ENCODE measurements at places on chromosomes 3 and 15. TPM values are rescaled to one million over a fixed set of nuclear protein-coding genes. Genes with fewer than 3 reads are reported as not detected.
A peak's percentile ranks its signal among the peaks of the same experiment; 100 is the strongest.

- DNase-seq: no peak
These were observed 217.0 kb downstream of the SATB1 start for GRCh38 chr3:18208091-18208490.

GRCh38 chr15:67013696-67014095 is 51.7 kb upstream of the SMAD3 start:
- peak; percentile 92 for DNase-seq

DNA sequence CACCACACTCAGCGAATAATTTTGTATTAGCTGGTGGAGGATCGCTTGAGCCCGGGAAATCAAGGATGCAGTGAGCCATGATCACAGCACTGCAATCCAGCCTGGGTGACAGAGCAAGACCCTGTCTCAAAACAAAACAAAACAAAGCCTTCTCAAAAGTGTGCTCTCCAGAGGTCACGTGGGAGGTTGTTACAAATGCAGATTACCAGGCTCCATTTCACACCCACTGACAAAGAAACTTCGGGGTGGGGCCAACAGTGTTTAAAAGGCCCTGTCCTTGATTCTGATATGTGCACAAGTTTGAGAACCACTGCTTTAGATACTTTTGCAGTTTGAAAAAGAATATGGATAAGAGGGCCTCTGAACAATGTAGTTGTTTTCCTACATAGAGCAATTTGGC is 80.5 kb downstream of the UBE2E2 start:
- no peak for DNase-seq

GRCh38 chr15:20644896-20645295 is 103.3 kb upstream of the GOLGA6L6 start:
- DNase-seq: no peak

DNA sequence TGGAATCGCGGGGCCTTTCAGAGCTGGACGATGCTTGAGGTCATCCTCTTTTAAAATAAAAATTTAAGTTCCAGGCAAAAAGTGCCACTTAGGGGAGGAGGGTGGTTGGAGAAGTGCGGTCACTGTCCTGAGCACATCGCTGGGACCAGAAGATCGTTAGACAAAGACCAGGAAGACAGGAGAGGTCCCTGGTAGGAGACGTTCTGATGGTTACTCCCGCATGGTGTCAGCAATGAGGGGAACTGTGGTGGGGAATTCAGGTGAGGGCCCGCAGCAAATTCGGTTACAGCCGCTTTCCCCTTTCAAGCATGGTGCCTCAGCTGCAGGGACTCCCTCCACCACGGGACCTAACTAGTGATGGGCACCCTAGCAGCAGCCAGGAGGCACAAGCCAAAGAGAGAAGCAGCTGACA is 1.0 kb upstream of the ISY1 start:
- peak; percentile 12 for DNase-seq

- no peak for DNase-seq
These were observed 6.4 kb upstream of the FMN1 start for GRCh38 chr15:33200903-33201302.

- no peak for DNase-seq
These were observed 17.4 kb upstream of the COL8A1 start for GRCh38 chr3:99620976-99621375.

The PRSS50 gene
- polyA plus RNA-seq: 0.06 TPM

DNA sequence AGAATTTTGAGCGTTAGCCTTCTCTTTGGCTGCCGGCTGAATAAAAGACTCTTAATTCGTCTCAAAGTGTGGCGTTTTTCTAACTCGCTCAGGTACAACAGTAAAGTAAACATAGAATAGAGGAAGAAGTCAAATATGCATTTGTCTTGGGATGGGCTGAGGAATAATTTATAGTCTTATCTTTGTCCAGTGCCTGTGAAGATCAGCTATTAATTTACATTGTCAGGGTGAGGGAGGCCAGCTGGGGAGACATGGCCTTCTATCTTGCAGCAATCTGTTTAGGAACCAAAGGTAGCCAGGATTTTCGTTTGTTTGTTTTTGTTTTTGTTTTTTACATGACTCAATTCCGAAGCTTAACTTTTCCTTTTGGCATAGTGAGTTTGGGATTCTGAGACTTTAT is 100.2 kb downstream of the VPS8 start:
- no peak for DNase-seq

DNA sequence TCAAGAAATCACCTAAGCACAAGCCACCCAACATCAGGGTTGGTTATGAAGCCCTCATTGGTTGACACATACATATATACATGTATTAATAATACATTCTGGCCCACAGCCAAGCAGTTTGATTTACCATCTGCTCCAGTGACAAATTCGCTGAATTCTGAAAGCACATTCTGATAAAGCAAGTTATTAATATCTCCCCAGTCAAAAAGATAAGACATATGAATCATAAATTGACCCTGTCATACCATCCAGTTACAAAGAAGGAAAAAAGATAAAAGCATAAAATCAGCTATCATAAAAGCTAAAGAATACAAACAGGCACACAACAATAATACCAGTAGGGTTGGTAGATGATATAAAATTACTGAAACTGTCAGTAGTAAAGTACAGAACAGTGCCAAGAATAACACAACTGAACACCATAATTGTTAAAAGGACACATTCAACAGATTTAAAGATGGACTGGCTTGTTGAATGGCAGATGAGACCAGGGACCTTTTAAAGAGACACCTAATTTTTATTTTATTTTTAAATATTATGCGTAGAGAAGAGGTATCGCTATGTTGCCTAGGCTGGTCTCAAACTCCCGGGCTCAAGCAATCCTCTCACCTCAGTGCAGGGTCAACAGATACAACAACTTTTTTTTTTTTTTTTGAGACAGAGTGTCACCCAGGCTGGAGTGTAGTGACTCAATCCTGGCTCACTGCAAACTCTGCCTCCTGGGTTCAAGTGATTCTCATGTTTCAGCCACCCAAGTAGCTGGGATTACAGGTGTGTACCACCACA is 7.7 kb downstream of the SNX4 start:
- DNase-seq: peak; percentile 15

GRCh38 chr3:188421836-188422540 is 268.0 kb downstream of the LPP start:
- peak; percentile 78 for DNase-seq

- DNase-seq: peak; percentile 86
These were observed 39.7 kb downstream of the KLHL25 start for GRCh38 chr15:85754989-85755388.

DNA sequence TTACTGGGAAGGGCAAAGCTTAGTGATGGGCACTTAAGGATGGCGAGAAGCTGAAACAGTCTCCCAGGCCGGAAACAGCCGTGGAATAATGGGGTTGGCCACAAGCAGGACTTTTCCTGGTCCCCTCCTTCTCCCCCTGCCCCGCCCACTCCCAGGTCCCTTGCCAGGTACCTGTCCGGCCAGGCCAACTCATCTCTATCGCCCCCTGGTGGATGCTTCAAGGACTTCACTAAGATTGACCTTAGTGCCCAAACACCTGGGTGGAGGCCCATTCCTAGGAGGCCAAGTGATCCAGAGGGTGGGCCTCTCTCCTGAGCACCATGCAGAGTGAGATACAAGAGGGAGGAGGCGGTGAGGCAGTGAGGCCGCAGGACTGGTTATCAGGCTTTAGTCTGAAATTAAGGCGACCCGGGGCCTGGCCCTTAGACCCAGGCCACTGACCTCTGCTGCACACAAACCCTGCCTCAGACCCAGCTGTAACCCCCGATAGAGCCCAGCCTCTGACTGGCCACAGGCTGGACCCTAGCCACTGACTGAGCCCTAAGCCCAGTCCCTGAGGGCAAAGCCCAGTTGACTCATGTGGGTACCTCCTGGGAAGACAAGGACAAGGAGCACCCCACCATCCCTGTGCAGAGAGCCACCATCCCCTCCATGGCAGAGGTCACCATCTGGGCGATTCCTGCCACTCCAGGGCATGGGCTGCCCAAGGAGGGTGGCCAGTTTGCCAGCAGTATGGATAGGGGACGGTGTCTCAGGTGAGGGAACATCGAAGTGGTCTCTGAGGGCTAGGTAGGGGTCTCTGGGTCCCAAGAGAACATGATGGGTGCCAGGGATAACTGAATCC is 37.6 kb downstream of the VIPR1 start:
- no peak for DNase-seq

The CNTN4 gene
- polyA plus RNA-seq: 4.0 TPM

- no peak for DNase-seq
These were observed 14.3 kb downstream of the DYNC1LI1 start for GRCh38 chr3:32556332-32556731.

DNA sequence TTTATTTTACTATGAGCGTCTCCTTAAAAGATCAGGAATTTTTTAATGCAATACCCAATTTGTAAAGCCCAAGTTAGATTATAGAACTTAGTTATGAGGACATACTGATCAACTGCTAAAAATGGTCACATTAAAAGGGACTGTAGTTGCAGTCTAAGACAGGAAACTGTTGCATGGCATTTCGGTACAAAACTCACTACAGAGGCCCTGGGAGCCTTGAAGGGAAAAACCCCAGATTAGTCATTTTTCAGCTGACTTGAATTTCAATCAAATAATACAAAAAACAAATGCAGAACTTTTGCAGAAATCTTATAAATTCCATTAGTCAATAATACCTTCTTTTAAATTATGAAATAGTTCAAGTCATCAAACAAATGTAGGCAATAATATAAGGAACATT is 6.9 kb upstream of the PTX3 start:
- DNase-seq: no peak

The CELF6 gene
- 0.92 TPM for polyA plus RNA-seq

GRCh38 chr3:168249550-168250414 is 154.1 kb upstream of the GOLIM4 start:
- peak; percentile 75 for DNase-seq

The LINGO1 gene
- 10.0 TPM for polyA plus RNA-seq

The CALML4 gene
- 8.5 TPM for polyA plus RNA-seq

GRCh38 chr15:60844511-60845174 is 365.7 kb upstream of the ICE2 start:
- DNase-seq: no peak

The CNTN3 gene
- 12.5 TPM for polyA plus RNA-seq

The A4GNT gene
- polyA plus RNA-seq: not detected

GRCh38 chr3:64568895-64569517 is 118.8 kb downstream of the ADAMTS9 start:
- DNase-seq: no peak

The GHSR gene
- not detected for polyA plus RNA-seq

DNA sequence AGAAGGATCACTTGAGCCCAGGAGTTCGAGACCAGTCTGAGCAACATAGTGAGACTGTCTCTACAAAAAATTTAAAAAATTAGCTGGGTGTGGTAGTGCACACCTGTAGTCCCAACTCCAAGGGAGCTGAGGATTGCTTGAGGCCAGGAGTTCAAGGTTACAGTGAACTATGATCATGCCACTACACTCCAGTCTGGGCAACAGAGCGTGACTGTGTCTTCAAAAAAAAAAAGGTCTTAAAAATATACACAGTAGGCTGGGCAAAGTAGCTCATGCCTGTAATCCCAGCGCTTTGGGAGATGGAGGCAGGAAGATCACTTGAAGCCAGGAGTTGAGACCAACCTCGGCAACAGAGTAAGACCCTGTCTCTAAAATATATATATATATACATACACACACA is 11.2 kb upstream of the CAMK1 start:
- DNase-seq: no peak

GRCh38 chr15:83960192-83960829 is 275.3 kb upstream of the GOLGA6L4 start:
- no peak for DNase-seq

- peak; percentile 66 for DNase-seq
These were observed at the start of gene ARMC8 for GRCh38 chr3:138187296-138188012. Gene ARMC8, plus strand, starts transcription at chr3:138187301. Its CDS starts 254 bp downstream, at chr3:138187555.

GRCh38 chr3:141448606-141449220 is 38.1 kb upstream of the RASA2 start:
- DNase-seq: no peak

The TRPM7 gene
- polyA plus RNA-seq: 23.8 TPM

The TMEM42 gene
- polyA plus RNA-seq: 12.7 TPM

DNA sequence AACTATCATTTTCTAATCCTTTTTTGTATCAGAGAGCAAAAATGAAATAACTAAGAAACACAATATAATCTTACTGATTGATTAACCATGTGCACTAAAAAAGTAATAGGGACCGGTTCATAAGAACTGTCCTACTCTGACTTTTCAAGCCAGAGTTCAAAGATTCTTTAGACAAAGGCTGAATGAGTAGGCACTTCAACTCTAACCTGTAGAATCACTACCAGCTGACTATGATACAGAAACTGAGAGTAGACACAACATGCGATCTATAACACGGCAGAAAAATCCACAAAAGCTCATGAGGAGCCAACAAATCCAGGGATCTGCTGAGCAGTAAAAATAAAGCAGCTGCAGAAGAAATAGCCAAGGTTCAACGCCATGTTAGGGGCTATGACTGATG is 8.9 kb downstream of the COPB2 start:
- no peak for DNase-seq

DNA sequence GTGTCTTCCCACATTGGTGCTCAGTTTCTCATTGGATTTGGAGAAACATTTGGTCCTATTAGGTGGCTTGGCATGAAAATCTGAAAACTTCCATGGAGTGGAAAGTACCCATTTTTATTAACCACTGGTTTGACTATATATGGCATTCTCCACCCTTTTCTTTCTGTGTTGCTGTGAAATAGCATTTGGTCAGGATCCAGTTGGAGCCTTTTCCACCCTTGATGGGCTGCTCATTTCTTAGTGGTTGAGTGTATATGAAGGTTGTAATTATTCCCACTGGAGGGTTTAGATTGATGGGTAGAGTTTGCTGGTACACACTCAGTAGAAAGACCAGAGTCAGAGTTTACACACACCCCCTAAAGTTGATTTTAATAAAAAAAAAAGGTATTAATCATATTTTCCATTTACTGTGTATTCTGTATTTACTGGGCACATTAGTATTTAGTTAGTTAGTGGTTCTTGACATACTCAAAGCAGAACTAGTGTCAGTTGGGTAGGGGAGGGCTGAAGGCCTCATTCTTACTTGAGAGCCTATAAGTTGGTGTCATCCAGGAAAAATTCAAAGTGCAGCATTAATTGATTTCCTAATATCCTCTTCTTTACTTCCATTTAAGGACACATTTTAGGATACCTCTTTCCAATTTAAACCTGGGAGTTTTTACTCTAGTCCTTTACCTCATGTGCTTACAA is 69.5 kb downstream of the FLNB start:
- no peak for DNase-seq

The HDC gene
- polyA plus RNA-seq: 0.37 TPM

GRCh38 chr3:89783341-89783927 is 676.0 kb downstream of the EPHA3 start:
- DNase-seq: peak; percentile 55

The P3H2 gene
- 61.6 TPM for polyA plus RNA-seq

DNA sequence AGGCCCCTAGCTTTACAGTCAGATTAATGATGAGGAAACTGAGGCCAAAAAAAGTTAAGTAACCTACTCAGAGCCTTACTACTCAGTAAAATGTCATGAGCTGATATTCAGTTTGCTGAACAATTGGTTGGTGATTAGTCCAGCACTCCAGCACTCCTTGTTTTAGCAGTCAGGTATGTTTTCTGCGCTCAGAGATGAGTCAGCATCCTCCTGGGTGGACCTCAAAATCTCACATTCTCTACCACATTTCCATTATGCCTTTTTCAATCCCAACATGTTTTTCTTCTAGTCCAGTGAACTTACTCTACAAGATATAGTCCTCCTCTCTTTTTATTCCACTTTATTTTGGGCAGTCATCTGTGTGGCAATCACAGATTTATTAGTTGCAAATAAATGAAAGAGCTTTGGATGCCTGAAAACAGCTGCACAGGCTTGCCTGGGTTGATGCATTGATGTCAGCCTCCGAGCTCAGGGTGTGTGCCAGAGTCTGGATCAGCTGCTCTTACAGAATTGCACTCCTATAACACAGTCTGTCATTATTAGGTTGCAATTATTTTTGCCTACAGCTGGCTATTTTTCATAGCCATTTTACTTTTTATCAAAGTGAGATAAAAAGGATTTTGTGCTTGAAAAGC is 133.2 kb downstream of the ARPP21 start:
- DNase-seq: peak; percentile 83

The RYR3 gene
- polyA plus RNA-seq: 37.3 TPM

- no peak for DNase-seq
These were observed 68.3 kb upstream of the GLCE start for GRCh38 chr15:69092159-69092558.

The LDHAL6B gene
- 0.14 TPM for polyA plus RNA-seq
